ENCODE measurements at places on chromosomes 4 and X.
A peak's percentile ranks its signal among the peaks of the same experiment; 100 is the strongest.

GRCh38 chr4:169103966-169104412 is 93.9 kb upstream of the CBR4 start:
- DNase-seq = no peak

DNA sequence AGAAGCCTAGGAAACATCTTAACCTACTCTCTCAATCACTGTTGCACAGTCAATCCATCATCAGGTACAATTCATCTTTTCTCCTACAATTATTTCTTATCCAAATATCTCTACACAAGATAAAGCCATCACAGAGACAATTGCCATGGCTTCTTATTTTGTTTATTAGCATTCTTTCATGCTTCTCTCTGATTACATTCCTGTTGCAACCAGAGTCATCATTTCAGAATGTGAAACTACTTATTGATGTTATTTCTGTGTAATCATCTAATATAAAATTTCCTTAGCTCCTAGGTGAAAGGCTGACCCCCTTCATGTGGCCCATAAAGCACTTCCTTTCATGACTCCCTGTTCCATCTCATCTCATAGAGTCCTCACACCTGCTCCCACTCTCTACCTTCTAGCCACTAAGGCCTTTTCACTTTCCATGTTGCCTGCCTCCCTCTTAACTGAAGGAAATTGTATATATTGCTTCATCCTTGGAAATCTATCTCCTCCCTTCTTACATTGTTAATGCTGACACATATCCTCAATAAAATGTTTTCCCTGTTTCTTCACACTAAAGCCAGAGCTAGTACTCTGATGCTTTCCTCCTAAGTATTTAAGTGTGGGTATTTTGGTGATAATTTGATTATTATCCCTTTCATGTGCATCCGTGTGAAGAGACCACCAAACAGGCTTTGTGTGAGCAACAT is 829.9 kb downstream of the FAT4 start:
- no peak for DNase-seq

DNA sequence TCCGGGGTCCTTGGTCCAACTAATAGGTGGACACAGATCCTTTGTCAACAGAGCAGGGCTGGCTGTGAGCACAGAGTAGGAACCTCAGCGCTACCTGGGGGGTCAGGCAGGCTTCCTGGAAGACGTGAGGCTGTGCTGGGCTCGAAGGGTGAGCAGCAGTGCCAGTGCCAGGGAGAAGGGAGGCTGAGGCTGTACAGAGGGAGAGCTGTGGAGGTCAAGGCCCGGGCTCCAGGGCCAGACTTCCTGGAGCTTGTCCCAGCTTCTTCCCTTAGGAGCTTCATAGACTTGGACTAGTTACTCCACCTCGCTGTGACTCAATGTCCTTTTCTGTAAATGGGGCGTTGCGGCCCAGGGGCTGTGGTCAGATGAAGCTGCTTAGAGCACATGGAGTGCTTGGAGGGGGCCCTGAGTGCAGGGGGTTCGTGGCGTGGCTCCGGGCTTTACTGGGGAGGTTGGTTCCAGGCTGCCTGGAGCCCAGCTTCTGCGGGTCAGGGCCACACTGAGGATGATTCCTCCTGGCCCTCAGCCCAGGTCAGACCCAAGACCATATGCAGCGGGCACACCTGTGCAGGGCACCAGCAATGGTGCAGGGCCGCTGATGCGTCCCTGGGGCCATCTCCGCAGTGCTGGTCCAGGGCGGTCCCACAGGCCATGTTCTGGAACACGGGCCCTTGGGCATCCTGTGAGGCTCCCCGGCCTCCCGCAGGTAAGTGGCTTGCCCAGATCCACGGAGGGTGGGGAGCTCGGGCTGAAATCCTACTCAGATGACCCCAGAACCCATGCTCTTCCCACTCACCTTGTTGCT is 98.1 kb downstream of the DCTD start:
- DNase-seq = no peak

- DNase-seq = no peak
These were observed 158.1 kb downstream of the FHIP1A start for GRCh38 chr4:151567056-151567455.

DNA sequence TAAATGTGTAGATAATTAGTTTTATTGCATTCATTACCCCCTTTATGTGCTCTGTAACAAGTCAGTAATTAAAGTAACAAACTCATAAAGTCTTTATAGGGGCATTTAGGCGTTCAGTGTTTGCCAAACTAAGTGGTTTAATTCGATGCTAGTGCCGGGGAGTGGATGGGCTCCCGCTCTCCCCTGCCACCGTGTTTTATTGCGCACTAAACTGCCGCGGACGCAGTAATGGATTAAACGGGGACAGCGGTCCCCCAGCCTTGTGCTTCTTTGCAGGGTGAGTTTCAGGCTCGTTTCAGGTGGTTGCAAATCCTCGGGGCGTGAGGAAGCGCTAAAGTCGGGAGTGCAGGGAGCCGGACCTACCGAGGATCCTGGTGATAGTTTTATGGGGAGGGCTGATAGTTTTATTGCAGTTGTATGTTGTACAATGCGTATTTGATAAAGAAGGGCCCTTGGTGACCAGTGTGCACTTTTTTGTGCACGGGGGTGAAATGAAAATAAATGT is 1.6 kb upstream of the PHOX2B start:
- no peak for DNase-seq

GRCh38 chrX:3550160-3550751 is 163.2 kb downstream of the PRKX start:
- DNase-seq = no peak

DNA sequence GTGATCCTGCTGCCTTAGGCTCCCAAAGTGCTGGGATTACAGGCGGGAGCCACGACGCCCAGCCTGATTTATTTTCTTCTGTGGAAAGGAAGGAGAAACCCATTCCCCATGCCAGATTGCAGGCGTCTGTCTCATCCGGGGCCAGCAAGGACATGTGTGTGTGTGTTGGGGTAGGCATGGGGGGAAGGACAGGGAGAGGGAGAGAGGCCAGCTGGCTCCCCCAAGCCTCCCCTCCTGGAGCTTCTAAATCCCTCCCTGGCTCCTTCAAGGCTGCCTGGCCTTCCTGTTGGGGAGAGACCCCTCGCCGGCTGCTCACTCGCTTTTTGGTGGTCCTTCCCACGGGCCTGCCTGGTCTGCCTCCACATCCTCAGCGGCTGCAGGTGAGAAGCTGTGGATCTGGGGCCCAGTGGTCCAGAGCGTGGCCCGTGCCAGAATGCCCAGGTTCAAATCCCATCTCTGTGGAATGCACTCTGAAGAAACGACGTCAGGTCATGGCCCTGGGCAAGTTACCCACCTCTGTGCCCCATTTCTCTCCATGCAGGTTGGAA is 1.3 kb upstream of the PLXNB3 start:
- DNase-seq = no peak

DNA sequence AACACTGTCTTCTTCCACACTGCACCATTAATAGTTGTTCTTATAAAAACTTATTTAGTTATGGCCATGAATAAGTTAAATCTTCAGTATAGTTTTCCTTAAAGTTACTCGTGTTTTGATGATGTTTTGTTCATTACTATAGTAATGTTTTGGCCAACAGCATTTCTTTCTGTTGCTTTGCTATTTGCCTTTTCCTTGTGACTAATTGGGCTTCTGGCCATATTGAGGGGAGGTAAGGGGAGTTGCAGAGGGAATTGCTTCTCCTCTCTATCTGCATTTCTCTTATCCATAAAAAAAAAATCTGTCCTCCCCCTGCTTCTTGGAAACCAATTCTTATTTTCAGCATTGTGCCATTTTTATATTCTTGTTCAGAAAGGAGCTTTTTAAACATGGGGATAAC is 42.7 kb upstream of the ZCCHC12 start:
- DNase-seq = no peak

GRCh38 chrX:136255541-136255940 is 4.3 kb upstream of the MAP7D3 start:
- no peak for DNase-seq

DNA sequence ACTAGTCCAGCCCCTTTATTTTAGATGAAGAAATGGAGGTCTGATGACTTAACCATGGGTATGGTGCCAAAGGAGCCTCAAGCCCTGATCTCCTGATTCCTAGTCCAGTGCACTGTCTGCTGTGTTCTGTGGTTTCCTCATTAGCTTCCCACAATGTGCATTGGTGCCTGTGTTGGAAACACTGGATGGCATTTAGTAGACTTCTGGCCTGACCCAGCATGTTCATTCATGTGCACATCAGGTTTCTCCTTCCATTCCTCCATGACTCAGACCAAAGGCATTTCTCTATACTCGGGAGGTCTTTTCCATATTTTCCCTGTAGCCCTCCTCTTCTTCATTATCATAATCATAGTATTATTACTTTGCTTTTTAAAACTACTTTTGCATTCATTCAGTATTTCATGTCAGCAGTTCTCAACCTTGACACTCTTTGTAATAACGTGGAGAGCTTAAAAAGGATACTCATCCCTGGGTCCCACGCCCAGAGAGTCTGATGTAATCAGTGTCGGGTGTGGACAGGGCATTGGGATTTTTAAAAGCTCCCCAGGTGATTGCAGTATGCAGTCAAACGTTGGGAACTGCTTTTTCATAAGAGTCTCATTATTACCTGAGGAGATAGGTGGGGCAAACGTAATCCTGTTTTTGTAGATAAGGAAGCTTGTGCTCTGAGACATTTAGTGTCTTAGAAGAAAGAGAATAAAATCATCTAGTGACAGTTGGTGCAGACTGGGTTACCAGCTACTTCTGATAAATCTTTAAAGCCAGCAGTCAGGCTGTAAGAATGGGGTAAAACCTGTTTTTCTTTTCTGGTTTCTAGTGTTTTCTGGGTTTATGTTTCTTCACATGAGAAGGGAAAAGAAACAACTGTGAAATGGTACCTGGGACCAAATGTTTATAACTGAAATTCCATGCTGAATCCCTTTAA is 40.9 kb upstream of the XK start:
- no peak for DNase-seq

DNA sequence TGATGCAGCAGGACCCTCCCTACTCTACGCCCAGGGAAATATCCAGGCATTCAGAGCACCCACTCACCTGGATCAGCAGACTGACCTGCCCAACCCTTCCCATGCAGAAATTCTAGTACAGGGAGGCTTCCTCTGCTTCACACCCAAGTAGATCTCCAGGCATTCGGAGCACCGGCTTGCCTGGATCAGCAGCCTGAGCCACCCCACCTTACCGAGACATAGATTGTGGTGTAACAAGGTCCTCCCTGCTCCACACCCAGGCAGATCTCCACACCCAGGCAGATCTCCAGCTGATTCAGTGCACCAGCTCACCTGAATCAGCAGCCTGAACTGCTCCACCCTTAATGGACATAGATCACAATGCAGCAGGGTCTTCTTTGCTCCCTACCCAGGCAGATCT is 215.1 kb upstream of the CPEB2 start:
- no peak for DNase-seq

- no peak for DNase-seq
These were observed 4.7 kb upstream of the SYP start for GRCh38 chrX:49204709-49205108.

GRCh38 chr4:126807132-126807531 is 825.6 kb upstream of the INTU start:
- no peak for DNase-seq

DNA sequence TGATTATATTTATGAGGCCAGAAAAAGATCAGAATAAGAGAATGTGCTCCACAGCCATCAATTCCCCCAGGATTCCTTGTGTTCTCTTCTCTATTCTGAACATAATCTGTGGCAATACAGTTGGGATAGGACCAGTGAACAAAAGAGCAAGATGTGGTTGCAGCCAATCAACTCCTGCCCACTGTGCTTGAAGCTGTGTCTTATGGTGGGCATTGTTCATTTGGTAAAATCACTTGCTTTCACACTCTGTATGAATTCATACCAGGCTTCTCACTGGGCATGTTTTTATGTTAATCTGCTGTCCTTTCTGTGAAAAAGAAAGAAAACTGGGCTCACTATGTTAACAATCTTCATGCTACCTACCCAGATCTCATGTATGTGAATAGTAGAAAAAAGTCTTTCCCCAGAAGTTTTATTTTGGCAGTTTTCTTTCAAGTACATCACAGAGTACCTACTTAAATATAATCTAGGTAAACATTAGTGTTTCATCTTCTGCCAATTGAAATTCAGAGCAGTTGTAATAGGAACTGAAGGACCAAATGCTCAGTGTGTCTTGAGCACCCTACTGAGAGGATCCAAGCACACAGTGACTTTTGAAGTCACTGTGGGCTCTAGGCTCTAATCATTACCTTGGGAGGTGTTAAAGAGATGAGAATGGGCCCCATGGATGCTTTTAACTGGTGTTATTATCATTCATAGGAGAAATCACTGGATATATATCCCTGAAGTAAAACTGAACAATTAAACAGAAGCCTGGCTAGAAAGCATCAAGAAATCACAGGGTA is 429.2 kb upstream of the TRAM1L1 start:
- no peak for DNase-seq

- no peak for DNase-seq
These were observed 182.1 kb upstream of the DIAPH2 start for GRCh38 chrX:96502507-96502906.

- DNase-seq = no peak
These were observed 364.3 kb downstream of the FBXO8 start for GRCh38 chr4:173919196-173919595.

DNA sequence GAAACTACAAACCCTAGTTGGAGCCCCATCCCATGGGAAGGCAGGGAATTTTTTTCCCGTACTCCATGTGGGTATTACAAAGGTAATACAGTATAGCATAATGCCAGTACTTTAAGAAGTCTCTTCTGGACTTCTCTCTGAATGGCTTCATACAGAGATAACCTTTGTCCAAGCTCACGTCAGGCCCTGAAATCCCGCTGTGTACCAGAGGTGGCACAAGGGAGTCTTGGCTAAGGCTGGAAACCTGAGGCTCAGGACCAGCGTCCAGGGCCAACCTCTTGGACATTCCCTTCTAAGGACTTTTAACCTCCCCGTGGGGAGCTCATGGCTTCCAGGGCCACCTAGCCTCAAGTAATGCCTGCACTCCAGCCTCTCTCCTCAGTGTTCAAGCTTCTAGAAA is 338.9 kb upstream of the FAM241A start:
- DNase-seq = no peak

DNA sequence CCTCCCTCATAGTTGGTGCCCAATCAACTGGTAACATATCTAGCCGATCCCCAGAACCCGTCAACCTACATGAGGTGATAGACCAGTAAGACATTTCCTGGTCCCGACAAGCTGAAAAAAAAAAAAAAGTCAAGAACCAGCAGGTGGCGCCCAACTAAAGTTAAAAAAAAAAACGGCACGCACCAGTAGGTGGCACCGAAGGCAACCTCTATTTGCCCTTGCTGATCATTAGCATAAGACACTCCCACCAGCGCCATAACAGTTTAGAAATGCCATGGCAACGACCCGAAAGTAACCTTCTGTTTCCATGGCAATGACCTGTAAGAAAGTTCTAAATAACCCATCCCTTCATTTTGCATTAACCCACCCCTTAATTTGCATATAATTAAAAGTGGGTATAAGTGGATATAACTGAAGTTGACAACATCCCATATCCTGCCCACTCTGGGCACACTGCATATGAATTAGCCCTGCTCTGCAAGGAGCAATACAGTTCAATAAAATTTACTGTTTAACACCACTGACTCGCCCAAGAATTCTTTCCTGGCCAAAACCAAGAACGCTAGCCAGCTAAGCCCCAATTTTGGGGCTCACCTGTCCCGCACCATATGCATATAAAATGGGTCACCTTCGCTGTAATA is 83.9 kb upstream of the SPANXB1 start:
- DNase-seq = peak; percentile 44

GRCh38 chr4:85821688-85822455 is 346.9 kb downstream of the ARHGAP24 start:
- DNase-seq = no peak

- DNase-seq = no peak
These were observed 354.1 kb downstream of the GRIA2 start for GRCh38 chr4:157574606-157575005.

GRCh38 chr4:1598206-1599025 is 85.7 kb downstream of the FAM53A start:
- no peak for DNase-seq
